NCI-H2171 (cell line): ENCODE measurements at places on chromosomes 4 and X.
A peak's percentile ranks its signal among the peaks of the same experiment; 100 is the strongest.

GRCh38 chrX:21756785-21757529 lies 959 bp downstream of the SMPX start:
- no peak for DNase-seq

DNA sequence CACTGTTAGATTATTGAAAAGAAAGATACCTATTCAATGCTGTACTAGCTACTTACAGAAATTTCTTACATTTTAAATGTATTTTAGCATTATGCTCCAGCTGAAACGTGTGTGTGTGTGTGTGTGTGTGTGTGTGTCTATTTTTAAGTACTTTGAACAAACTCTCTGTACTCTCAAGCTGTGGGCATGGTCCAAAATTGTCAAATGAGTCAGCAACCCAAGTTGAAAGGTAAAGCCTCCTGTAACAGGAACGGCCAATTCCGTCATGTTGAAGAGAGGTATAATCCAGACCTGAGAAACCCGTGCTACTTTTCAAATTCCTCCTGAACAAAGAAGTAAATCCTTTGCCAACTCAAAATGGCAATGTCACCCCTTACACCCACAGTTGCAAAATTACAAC lies 20.5 kb downstream of the MAOB start:
- DNase-seq = no peak

DNA sequence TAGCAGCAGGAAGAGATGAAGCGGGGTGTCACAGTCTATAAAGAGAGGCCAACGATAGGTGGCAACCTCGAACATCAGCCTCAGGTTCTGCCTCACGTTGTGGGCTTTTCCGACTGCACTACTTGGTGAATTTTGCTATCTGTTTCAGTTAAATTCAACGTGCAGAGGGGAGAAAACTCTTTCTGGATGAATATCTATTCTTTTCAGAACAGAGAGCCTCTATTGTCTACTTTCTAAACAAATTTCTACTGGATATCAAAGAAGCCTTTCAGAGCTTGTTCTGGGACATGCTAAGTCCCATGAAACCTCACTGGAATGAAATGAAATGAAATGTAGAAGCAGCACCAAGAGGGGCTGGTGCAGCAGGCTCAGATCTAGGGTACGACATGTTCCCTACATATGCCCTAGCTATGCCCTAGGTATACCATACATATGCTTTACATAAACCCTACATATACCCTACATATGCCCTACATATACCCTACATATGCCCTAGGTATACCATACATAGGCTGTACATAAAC lies 116.5 kb upstream of the TRIM2 start:
- no peak for DNase-seq

DNA sequence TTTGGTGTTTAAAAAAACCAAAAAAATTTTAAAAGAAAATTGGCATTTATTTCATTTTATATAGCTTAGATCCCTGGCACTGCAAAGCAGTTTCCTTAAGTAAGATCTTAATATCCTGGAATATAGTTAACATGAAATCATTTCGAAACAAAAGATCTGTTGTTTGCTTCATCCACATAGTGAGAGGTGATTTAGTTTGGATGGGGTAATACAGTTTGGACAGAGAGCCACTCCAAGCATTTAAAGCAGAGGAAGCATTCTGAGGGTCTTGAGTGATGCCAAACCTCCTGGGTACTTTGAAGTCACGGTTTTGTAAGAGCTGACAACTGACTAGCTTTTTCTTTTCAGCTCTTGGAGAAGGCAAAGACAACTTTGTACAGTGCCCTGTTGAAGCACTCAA lies 28.7 kb downstream of the NOCT start:
- DNase-seq = no peak

GRCh38 chrX:150913511-150913910 lies 15.0 kb upstream of the CD99L2 start:
- DNase-seq = no peak

DNA sequence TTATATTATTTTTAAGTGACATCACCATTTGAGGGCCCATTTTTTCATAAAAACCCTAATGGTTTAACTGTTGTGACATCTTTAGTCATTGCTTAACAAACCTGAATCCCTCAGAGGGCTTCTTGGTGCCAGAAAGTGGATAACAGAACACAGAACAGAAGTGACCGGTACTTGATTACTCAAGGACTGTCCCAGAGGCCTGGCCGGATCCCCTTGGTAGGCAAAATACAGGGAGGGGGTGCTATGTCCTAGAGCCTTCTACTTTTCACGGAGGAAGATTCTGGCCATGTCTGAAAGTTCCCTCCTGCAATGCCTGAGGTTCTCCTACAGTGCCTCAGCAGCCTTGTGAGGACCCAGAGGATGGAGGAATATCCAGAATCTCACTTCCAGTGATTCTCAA lies 94.3 kb upstream of the DCLK2 start:
- no peak for DNase-seq

DNA sequence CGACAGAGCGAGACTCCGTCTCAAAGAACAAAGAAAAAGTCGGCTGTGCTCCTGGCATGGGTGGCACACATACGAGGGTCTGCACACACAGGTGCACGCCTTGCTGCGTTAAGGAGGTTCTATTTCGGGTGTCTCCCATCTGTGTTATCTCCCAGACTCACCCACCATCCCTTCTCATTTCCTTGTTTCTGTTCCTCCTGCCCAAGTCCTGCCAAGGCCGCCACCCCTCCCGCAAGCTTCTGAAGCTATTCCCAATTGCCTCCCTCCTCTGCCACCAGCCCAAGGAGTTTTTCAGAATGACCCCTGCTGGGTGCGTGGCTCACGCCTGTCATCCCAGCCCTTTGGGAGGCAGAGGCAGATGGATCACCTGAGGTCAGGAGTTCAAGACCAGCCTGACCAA lies 6.0 kb upstream of the IL3RA start:
- DNase-seq = no peak

- no peak for DNase-seq
Measured at GRCh38 chrX:21939906-21940305, 603 bp upstream of the SMS start.

GRCh38 chrX:64792598-64793337 lies 183.5 kb downstream of the ZC4H2 start:
- DNase-seq = no peak

DNA sequence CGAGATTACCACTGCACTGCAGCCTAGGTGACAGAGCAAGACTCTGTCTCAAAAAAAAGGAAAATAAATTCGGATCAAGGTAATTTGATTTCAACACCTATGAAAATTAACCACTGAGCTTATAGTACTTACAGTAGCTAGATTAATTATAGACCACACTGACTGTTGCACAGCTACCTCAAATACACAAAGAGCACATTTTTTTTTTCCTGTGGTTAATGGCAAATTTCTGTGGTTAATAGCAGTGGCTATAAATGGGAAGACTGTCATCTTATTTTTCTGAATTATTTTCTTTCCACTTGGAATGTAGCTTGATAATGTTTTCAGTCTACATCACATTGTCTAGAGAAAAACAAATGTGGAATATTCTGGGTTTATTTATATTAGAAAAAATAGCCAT lies 1661.6 kb upstream of the PCDH7 start:
- no peak for DNase-seq

DNA sequence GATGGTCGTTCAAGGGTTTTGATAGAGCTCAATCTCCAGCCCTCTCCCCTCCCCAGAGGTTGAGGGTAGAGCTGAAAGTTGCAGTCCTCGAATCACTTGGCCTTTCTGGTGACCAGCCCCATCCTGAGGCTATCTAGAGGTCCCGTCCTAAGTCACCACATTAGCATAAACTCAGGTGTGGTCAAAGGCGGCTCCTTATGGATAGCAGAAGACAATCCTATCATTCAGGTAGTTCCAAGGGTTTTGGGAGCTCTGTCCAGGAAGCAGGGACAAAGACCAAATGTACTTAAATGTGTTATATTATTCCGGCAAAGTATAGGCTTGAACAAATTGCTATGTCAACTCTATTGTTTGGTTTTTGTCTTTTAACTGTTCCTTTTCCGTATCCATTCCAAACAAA lies 30.6 kb downstream of the PDK3 start:
- DNase-seq = no peak

GRCh38 chrX:71910643-71910985 lies at the start of gene NHSL2:
Gene NHSL2, plus strand, starts transcription at chrX:71910845.
- peak; percentile 33 for DNase-seq

DNA sequence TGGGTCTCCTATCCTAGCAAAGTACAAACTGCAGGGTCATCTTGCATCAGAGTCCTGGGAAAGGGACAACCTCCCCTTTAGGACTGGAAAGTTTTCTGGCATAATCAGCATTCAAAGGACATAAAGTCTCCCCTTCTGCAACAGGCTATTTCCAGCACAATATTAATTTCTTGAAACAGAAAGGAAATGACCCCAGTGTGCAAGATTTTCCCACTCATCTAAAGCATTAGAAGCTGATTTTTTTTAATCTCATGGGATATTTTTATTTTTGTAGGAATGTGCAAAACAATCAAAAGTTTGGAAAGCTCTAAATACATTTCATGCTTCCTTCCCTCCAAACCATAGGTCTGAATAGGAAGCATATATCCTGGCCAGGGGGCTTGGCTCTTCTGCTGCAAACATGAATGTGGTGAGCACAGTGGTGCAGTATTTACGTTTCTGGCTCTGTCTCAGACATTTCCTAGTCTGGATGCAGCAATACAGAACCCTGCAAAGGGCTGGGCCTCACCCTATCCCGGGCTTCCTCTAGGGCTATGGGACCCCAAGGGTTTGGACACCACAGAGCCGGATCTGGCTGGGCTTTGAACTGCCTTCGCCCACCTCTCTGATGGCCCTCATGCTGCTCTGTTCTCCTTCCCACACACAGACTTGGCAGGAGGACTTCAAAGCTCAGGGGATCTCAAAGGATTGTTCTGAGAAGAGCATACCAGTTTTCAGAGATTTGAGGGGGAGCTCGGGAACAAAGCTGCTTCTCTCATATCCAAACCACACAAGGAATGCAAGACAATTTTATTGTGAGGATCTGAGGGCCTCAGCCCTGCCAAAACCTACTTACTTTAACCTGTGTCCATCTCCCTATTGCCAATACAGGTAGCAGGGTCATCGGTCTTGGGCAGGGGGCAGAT lies 64.9 kb downstream of the POLR2B start:
- DNase-seq = no peak
